ENCODE measurements at places on chromosomes 16 and 17.
A peak's percentile ranks its signal among the peaks of the same experiment; 100 is the strongest.

- no peak for DNase-seq
These were observed 90.5 kb downstream of the NPIPB11 start for GRCh38 chr16:29315916-29316517.

- DNase-seq = no peak
These were observed 10.8 kb downstream of the POLR2C start for GRCh38 chr16:57473176-57473840.

DNA sequence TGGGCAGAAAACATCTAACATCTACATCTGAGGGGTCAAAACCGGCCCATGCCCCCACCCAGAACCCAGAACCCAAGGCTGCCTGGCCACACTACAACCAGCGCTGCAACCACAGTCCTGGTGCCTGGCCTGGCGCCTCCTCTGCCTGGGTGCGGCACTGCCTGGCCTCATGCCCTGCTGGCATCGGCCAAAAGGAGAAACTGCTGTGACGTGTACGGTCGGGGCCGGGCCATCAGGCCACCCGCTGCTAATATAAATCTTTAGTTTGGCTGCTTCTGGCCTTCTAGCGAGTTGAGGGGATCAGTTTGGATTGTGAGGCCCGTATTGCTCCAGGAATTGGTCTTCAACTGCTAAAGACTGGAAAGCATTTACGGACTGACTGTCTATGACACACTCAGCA, 22.8 kb downstream of the TMEM204 start:
- no peak for DNase-seq

DNA sequence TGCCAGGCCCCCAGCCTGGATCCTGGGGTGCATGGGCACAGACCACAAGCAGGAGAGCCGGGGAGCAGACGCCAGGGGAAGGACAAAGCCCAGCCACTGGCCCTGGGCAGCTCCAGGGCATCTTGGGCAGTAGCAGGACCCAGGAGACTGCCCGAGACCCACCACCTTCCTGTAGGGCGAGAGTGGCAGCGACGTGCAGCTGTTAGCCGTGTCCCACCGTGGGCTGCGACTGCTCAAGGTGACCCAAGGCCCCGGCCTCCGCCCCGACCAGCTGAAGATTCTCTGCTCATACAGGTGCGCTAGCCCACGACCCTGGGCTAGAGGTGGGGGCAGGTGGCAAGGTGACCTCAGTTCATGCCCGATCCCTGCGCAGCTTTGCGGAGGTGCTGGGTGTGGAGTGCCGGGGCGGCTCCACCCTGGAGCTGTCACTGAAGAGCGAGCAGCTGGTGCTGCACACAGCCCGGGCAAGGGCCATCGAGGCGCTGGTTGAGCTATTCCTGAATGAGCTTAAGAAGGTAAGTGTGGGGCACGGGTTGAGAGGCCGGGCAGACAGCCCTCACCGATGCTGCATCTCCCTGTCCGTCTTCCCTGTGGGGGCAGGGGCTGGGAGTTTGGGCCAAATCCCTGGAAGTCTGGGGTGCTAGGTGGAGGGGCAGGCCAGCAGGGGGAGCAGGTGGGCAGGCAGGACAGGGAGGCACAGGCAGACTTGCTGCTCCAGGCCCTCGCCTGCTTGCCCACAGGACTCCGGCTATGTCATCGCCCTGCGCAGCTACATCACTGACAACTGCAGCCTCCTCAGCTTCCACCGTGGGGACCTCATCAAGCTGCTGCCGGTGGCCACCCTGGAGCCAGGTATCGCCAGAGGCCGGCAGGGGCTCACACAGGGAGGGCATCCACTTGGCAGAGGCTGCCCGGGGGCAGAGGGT, 13.5 kb upstream of the SMIM5 start:
- peak; percentile 14 for DNase-seq

GRCh38 chr17:28227316-28228108, 91.5 kb upstream of the TMEM97 start:
- DNase-seq = peak; percentile 28

DNA sequence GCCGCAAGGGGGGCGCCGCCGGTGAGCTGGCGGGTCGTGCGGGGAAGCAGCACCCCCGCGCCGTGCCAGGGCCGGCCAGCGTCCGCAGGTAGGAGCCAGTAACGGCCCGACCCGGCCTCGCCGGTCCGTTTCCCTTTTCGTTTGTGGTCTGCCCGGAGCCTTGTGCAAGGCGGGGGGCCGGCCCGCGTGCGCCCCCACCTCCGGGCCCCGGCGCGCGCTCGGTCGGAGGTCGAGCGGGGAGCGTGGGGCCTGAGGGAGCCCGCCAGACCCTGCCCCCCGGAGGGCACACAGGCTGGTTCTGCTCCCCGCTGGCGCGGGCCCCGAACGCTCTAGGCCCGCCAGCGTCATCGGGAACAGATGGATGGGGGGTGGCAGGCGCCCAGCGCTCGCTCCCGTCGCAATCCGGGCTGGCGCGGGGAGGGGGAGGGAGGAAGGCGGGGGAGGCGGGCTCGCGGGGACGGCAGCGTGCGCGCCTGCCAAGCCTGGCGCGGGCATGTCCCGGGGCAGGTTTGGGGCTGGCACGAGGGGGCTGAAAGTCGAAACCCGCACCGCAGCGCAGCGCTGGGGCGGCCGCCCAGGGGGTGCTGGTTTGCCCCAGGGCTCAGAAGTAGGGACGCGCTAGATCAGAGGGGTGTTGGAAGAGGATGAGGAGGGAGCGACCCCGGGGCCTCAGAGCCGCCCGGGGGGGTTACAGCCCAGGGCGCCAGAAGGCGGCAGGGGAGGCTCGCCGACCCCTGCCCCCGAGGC, 1.5 kb upstream of the GSE1 start:
- peak; percentile 88 for DNase-seq

DNA sequence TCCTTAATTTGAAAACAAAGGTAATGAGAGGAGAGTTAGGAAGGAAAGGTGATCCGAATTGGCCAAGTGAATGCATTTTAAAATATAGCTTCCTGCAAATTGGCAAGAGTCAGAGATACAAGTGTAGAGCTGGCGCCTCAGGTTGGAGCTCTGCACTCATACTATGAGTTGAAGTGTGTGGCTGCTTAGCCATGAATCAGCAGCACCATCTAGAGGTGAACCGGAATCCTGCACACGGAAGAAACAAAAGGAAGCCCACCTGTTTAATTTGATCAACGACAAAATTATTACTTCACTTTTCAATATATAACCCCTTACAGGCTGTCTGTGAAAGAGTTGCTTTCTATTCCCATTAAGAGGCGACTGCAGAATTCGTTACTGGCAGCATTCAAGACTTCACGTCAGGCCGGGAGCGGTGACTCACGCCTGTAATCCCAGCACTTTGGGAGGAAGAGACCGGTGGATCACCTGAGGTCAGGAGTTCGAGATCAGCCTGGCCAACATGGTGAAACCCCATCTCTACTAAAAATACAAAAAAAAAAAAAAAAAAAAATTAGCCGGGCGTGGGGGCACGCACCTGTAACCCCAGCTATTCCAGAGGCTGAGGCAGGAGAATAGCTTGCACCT, 1253.7 kb upstream of the CDH8 start:
- DNase-seq = no peak

DNA sequence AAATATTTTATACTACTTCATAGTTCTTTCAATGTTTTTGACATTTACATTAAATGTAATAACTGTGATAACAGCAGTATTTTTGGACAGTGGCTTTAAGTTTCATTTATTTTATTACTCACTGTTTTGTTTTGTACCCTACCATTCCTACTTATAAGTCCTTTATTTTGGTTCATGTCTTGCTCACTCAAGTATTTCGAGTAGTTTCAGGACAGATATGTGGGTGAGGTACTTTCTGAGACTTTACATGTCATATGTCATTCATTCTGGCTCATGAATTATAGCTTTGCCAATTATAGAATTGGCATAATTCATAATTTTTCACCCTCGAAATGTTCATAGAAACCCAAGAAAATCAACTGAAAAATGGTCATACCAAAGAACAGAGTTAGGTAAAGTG, 44.4 kb downstream of the PIK3R5 start:
- no peak for DNase-seq

DNA sequence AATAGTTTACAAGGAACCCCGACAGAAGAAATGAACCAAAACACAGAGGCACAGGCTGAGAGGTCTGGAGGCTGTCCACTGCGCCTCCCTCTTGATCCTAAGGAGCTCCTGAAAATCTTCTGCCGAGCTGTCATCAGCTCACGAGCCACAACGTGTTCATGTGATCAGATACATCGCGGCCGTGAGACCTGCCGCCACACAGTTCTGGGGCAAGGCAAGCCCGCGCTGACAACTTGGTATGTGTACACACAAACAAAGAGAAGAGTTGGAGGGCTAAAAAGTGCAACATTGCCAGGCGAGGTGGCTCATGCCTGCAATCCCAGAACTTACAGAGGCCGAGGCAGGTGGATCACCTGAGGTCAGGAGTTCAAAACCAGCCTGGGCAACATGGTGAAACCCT, 7.6 kb downstream of the EXOC7 start:
- DNase-seq = no peak

- DNase-seq = no peak
These were observed 32.6 kb upstream of the ZNF469 start for GRCh38 chr16:88349903-88350900.

- DNase-seq = no peak
These were observed 5.9 kb downstream of the GIT1 start for GRCh38 chr17:29583324-29584248.

GRCh38 chr16:29012913-29013553, 28.2 kb downstream of the LAT start:
- DNase-seq = no peak

DNA sequence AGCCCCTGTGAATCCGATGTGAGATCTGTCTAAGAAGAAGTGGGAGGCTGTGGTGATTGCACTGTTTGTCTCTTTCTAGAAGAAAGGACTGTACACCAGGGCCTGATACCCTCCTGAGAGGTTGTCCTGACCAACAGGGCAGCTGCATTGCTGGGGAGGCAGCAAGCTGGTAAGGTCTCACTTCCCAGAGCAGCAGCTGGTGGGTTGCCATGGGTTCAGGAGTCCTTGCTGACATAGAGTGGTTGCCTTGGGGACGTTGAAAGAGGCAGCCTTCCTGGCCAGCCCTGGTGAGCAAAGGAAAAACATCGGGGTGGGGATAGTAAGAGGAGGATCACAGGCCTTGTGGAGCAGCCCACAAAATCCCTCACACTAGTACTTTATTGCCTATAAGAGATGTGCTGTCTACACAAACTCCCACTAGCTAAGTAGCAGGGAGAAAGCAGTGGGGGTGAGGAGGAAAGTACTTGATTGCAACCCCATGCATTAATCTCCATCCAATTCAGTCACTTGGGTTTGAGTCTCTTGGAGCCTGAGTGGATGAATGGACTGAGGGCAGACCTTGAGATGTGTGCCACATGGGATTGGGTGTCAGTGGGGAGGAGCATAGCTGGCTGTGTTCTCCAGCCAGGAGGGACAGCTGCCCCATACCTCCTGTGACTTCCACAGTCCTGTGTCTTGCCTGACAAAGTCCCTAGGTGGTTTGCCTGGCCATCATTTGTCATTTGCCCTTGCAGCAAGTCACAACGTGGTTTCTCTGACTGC, 143.8 kb upstream of the RPL38 start:
- DNase-seq = no peak

DNA sequence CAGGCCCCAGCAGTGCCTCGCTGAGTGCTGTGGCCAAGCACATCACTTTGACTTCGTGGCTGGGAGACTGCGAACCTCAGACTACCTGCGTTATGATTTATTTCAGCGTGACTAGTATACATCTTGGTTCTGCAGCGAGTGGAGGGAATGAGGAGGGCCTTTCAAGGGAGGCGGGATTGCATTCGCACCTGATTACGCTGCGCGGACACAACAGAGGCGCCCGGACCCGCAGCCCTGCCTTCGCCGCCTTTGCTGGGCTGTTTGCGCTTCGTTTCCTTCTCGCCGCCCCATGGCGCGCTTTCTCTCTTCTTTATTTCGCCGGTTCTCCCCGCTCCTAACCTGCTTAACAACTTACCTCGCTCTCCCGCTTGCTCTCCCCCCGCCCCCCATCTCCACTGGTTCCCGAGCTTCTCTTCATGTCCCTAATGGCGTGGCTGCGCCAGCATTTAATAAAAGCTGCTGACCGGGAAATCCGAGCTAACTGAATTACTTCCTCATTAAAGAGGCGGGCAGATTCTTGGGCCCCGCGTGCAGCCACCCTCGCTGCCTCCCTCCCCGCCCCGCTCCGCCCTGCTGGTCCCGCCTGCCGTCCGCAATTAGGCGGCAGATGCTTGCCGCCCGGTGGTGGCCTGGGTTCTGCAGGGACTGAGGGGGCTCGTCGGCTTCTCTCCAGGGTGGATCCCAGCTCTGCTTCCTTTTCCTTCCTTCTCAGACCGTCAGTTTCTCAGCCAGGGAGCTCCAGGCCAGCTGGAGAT, 257.6 kb upstream of the SDK2 start:
- DNase-seq = no peak

GRCh38 chr16:79411357-79411756, 189.2 kb downstream of the MAF start:
- DNase-seq = no peak

GRCh38 chr16:72935896-72936295, 112.0 kb downstream of the ZFHX3 start:
- no peak for DNase-seq

DNA sequence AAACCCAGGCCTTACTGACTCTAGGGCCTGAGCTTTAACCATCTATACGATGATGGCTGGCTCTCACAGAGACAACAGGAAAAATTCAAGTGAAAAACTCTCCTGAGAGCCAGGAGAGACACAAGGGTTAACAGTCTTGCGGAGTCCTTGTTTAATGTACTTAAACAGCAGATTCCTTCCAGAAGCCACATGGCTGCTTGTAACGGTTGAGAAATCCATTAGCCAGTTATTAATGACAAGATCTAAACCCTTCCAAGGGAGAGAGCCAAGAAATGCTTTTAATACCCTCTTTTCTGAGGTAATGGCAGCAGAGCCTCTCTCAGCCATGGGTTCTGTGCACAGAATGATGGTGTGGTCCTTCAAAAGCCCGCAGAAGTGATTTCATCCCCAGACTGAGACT, 5.2 kb upstream of the ALDOA start:
- DNase-seq = no peak

All from foreskin fibroblast (primary cell).